Astrocyte (in vitro differentiated cells and primary cell): ENCODE measurements at places on chromosomes 5 and 9. TPM values are rescaled to one million over a fixed set of nuclear protein-coding genes. Genes with fewer than 3 reads are reported as not detected.

- no peaks in the 10 kb centered on the region for H3K27me3 ChIP-seq
- no peak overlapping the region for H3K4me3 ChIP-seq
- H3K4me1 ChIP-seq: no peaks in the 10 kb centered on the region
- no peak overlapping the region for H3K27ac ChIP-seq
These were observed 517.8 kb downstream of the IRX1 start for GRCh38 chr5:4113426-4113825.

- H3K27me3 ChIP-seq: no peaks in the 10 kb centered on the region
- H3K27ac ChIP-seq: peak overlapping the region; percentile 61
- no peaks in the 10 kb centered on the region for H3K36me3 ChIP-seq
- H3K4me3 ChIP-seq: no peak overlapping the region
- peak; percentile 67 for DNase-seq
These were observed 26.6 kb downstream of the GRAMD2B start for GRCh38 chr5:126449751-126450271.

GRCh38 chr5:16618138-16618897 lies 1.5 kb upstream of the RETREG1 start:
- H3K4me1 ChIP-seq: no peaks in the 10 kb centered on the region
- no peak overlapping the region for H3K4me3 ChIP-seq
- no peak overlapping the region for H3K27ac ChIP-seq
- no peaks in the 10 kb centered on the region for H3K36me3 ChIP-seq
- no peak for DNase-seq

DNA sequence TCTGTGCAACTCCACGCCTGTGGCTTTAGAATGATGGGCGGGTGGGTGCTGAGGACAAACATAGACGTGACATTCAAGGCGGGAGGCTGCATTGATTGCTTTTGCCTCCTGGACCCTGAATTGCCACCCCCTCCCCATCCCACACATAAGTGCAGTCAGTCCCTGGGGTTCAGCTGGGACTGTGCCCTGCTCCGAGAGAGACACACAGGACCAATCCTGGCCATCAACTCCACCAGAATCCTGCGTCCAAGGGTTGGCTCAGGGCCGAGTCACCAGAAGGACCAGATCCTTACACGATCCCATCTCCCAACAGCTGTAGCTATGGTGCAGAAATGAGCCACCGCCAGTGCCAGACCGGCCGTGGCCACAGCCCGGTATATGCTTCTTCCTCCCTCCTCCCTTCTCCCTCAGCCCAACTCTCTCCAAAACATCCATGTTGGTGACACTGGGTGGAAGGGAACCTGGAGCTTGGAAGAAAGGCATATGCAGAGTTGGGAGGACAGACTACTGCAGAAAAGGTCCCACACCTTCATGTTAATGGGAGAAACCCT lies 27.4 kb downstream of the IRX2 start:
- no peaks in the 10 kb centered on the region for H3K4me1 ChIP-seq
- H3K27ac ChIP-seq: no peak overlapping the region
- H3K36me3 ChIP-seq: no peaks in the 10 kb centered on the region
- no peaks in the 10 kb centered on the region for H3K27me3 ChIP-seq

DNA sequence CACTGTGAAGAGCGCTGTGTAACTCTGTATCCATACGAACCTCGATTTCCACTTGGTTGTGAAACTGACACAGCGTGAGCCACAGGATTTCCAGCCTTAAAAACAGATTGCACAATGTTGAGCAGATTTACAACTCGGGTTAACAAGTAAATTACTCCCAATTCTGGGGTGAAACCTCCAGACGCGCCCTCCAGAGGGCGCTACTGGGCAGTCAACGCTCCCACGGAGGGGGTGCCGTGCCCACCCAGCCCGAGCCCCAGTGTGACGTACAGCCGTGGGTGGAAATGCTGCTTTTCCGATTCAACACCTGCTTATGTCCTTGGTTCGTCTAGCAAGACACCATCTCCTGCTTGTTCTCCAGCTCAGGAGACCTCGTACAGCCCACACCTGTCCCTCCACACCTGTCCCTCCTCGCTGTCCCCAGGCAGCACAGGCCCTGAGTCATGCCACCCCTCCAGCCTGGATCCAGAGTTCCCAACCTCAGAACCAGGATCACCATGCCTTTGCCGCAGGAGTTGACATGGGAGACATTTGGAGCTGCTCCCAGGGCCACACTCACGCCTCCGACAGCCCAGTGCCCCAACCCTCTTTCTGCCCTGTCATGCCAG lies 34.4 kb upstream of the SLC6A3 start:
- peaks cover 9% of the 10 kb centered on the region for H3K36me3 ChIP-seq
- DNase-seq: no peak
- H3K27me3 ChIP-seq: no peaks in the 10 kb centered on the region
- H3K27ac ChIP-seq: no peak overlapping the region
- H3K4me3 ChIP-seq: no peak overlapping the region

DNA sequence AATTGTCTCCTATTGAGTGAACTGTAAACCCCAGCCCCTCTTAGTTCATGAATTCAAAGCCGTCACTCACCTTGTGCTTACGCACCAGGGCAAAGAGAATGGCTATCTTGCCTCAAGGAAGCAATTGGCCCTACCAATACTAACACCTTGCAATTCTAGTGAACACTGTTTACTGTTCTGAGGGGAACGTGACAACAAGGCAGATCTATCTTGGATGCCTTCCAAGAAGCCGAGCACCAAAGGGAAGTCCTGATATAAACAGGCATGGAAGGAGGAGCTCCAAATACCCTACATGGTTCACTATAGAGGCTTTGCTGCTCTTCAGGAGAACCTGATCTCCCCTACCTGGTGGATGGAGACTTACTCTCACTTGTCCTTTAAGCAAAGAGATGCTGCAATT lies 1.7 kb upstream of the PLPPR1 start:
- no peaks in the 10 kb centered on the region for H3K36me3 ChIP-seq
- H3K27ac ChIP-seq: no peak overlapping the region
- H3K27me3 ChIP-seq: peaks cover 25% of the 10 kb centered on the region
- no peak overlapping the region for H3K4me3 ChIP-seq
- H3K4me1 ChIP-seq: peaks cover 7% of the 10 kb centered on the region

DNA sequence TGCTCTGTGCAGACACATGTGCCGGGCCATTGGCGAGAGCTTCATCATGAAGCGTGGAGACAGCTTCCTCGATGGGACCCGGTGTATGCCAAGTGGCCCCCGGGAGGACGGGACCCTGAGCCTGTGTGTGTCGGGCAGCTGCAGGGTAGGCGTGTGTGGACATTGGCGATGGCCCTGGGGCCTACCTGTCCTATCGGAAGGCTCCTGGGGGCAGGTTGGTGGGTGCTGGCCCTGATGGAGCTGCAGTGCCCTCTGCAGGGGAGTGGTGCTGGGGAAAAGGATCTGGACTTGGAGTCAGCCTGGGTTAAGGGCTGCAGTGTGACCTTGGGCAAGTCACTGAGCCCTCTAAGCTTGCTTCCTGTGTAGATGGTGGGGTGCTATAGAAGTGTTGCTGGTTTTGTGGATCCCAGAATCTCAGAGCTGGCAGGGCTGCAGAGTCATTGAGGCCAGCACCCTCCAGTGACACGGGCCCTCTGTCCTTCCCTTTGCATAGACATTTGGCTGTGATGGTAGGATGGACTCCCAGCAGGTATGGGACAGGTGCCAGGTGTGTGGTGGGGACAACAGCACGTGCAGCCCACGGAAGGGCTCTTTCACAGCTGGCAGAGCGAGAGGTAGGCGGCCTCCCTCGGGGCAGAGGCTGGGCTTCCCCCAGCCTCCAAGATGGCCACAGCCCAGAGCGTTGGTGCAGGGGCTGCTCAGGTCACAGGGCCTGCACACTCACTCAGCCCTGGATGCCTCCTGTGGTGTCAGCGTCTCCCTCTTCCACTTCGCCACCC lies 15.8 kb downstream of the ADAMTS13 start:
- no peaks in the 10 kb centered on the region for H3K4me1 ChIP-seq
- no peaks in the 10 kb centered on the region for H3K36me3 ChIP-seq
- no peak overlapping the region for H3K27ac ChIP-seq
- DNase-seq: no peak

- H3K4me1 ChIP-seq: no peaks in the 10 kb centered on the region
- no peak overlapping the region for H3K27ac ChIP-seq
- no peaks in the 10 kb centered on the region for H3K36me3 ChIP-seq
- DNase-seq: no peak
These were observed 89.9 kb upstream of the GNAQ start for GRCh38 chr9:78121488-78121887.

DNA sequence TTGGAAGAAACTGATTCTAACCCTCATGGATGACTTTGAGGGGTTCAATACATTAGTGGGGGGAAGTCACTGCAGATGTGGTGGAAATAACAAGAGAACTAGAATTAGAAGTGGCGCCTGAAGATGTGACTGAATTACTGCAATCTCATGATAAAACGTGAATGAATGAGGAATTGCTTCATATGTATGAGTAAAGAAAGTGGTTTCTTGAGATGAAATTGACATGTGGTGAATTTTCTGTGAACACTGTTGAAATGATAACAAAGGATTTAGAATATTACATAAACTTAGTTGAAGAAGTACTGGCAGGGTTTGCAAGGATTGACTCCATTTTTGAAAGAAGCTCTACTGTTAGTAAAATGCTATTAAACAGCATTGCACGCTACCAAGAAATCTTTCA lies 113.0 kb downstream of the UGCG start:
- H3K4me3 ChIP-seq: no peak overlapping the region
- no peaks in the 10 kb centered on the region for H3K27me3 ChIP-seq
- no peak for DNase-seq
- H3K27ac ChIP-seq: no peak overlapping the region
- peaks cover 22% of the 10 kb centered on the region for H3K4me1 ChIP-seq
- H3K36me3 ChIP-seq: no peaks in the 10 kb centered on the region

DNA sequence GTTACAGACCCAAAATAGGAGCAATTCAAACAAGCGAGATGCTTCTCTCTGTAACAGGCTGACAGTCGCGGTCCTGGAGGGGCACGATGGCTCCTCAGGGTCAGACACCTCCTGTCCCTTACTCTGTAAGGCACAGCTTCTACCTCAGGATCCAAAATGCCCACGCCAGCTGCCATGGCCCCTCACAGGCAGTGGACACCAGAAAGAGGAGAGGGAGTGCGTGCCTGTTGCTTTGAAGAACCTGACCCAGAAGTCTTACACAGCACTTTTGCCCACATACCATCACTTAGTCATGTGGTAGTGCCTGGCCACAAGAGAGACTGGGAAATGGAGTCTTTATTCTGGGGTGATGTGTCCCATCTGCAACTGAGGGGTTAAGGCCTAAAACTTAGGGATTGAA lies 11.6 kb upstream of the ABL1 start:
- peak; percentile 57 for DNase-seq
- H3K27ac ChIP-seq: no peak overlapping the region

DNA sequence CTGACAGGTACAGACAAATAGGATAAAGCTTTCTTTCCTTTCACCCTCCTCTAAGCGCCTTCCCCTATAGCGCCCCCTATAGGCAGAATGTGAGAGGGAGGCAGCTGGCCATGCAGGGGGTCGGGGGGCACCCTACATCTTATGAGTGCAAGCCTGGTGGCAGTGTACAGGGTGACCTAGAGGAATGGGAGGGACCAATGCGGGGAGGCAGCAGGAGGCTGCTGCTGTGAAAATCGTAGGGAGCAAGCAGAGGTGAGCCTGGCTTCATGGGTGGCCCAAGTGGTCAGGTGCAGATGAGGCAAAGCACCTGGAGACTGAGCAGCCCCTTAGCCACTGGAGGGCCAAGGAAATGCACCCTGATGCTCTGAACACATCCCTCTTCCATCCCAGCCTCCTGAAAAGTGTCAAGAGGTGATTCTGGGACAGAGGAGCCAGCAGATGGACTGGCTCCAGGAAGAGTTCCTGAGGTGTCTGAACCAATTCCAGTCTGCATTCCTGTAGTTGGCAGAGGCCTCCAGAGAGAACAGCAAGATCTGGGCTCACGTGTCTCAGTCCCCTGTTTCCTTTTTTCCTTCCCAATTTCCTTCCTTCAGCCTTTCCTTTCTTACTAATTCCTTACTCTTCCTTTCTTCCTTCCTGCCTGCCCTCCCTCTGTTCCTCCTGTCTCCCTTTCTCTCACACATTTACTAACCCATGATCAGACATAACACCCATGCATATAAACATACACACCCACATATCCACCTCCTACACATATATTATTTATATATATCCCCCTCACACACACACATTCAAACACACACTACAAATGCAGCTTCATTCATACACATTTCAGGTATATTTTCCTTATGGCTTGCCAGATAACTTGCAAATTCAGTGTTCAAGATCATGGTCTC lies 32.8 kb upstream of the GALNT10 start:
- H3K36me3 ChIP-seq: no peaks in the 10 kb centered on the region
- H3K27me3 ChIP-seq: peaks cover 3% of the 10 kb centered on the region

DNA sequence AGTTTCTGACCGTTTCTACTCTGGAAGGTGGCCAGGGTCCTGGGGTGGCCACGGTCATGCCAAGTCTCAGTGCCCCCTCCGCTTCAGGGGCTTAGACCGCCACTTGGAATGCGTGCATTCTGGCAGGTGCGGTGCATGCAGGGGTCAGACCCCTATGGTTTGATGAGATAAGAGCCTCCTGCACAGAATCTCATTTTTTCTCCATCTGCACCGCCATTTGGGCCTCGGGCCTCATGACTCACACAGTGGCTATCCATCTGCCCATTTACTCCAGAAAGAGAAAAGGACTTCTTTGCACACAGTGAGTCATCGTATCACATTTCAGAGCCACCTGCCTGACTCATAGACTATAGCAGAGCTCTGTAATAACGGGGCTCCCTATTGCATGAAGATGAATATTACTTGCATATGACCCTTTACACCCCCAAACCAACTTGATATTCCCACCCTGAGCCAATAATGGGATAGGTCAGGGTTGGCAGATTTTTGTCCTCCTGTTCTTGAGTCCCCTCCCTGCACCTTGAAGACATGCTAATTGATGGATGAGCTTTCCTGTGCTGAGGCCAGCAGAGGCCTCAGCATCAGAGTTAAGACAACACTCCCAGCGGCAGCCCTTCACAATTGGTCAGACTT lies 157.4 kb downstream of the NR3C1 start:
- peak; percentile 97 for DNase-seq
- peak overlapping the region; percentile 99 for H3K27ac ChIP-seq
- H3K36me3 ChIP-seq: no peaks in the 10 kb centered on the region
- H3K27me3 ChIP-seq: no peaks in the 10 kb centered on the region
- no peak overlapping the region for H3K4me3 ChIP-seq
- H3K4me1 ChIP-seq: peaks cover 62% of the 10 kb centered on the region

MEIKIN gene
- not detected in 2 replicates for total RNA-seq

SLC1A1 gene
- total RNA-seq: 6.4 and 6.7 TPM in 2 replicates

GDNF gene
- 20.5 and 21.5 TPM in 2 replicates for total RNA-seq

GADD45G gene
- 3.5 and 5.2 TPM in 2 replicates for total RNA-seq

PTPRD gene
- 84.0 and 88.1 TPM in 2 replicates for total RNA-seq

MED22 gene
- 25.2 and 28.8 TPM in 2 replicates for total RNA-seq
